Stimulated activated CD4-positive, alpha-beta T cell treated with anti-CD3 and anti-CD28 coated beads, Interleukin-15, amount 100 ng/mL, for 24 hours (primary cell): ENCODE measurements at places on chromosomes 3 and 15.
A peak's percentile ranks its signal among the peaks of the same experiment; 100 is the strongest.

- no peak for DNase-seq
Measured at GRCh38 chr3:6301626-6302025, 559.3 kb upstream of the GRM7 start.

DNA sequence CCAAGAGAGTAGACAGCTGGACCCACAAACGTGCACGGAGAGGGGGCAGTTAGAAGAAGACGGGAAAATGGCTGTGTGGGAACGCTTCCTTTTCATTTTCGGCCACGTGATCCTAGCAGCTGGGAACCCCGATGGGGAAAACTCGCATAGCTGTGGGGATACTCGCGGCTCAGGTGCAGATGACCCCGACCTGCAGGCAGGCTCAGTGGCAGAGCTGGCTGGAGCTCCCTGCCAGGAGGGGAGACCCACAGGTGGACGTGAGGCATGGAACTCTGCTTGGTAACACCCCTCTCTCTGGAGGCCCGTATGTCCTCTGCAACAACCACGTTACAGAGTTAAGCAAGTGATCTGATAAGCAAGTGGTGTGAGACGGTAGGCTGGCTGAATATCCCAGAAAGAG lies 84.6 kb upstream of the SNRPA1 start:
- no peak for DNase-seq

DNA sequence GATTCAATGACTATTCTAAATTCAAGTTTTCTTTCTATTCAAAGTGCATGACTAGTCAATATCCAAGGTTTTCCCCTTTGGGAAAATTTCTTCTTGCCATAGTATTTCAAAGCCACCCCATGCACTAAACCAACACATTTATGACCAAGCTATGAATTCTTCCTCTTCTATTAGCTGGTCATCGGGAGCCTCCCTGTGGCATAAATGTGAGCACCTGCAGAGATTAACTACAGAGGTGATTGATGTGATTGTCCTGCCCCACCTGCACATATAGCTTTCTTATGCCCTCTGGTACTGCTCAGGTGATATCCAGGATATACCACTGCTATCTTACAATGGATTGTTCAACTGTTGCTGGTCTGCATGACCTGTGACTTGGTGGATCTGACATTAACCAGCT lies 694.9 kb downstream of the ZBBX start:
- DNase-seq: no peak

- DNase-seq: no peak
Measured at GRCh38 chr3:170372190-170372879, 14.8 kb downstream of the SKIL start.

DNA sequence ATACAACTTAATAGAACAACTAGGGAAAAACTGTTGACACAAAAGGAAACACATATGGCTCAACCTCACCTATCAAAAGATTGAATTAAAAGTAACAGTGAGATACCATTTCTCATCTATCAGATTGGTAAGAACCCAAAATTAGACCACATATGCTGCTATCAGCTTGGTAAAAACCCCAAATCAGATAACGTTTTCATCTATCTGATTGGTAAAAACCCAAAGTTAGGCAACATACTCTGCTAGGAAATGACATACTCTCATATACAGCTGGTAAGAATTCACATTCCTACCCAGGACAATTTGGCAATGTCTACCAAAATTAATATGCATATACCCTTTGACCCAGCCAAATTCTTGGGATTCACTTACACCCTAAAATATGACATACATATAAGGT lies 26.3 kb downstream of the NRG4 start:
- DNase-seq: no peak

- no peak for DNase-seq
Measured at GRCh38 chr15:86300390-86301125, 220.9 kb downstream of the AGBL1 start.

- no peak for DNase-seq
Measured at GRCh38 chr3:108243243-108243642, 21.0 kb upstream of the IFT57 start.

GRCh38 chr15:100030586-100031229 lies 297.5 kb upstream of the LYSMD4 start:
- no peak for DNase-seq

GRCh38 chr3:173395073-173395411 lies 2.5 kb upstream of the NLGN1 start:
- no peak for DNase-seq

DNA sequence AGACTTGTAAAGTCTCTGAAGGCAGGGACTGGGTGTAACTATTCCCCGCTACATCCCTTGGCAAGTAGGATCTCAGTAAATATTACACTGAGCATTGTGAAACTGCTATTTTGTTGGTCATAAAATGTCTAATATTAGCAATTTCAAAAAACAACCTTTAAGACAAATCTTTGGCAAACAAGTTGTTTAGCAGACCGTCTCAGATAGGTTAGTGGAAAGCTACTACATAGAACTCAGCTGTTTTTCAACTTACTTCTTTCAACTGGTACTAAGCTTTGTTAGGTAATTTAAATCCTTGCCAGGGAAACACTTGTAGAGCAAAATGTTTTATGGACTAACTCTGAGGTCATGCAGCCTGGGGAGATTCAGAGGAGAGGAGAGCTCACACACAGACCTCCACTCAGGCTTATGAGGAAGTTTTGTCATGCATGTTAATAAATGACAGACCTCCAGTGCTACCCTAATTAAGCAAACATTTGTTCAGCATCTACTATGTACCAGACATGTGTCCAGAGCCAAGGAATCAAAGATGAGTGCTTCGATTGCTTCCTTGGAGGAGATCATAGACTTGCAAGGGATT lies 61.6 kb upstream of the STAC start:
- DNase-seq: no peak

DNA sequence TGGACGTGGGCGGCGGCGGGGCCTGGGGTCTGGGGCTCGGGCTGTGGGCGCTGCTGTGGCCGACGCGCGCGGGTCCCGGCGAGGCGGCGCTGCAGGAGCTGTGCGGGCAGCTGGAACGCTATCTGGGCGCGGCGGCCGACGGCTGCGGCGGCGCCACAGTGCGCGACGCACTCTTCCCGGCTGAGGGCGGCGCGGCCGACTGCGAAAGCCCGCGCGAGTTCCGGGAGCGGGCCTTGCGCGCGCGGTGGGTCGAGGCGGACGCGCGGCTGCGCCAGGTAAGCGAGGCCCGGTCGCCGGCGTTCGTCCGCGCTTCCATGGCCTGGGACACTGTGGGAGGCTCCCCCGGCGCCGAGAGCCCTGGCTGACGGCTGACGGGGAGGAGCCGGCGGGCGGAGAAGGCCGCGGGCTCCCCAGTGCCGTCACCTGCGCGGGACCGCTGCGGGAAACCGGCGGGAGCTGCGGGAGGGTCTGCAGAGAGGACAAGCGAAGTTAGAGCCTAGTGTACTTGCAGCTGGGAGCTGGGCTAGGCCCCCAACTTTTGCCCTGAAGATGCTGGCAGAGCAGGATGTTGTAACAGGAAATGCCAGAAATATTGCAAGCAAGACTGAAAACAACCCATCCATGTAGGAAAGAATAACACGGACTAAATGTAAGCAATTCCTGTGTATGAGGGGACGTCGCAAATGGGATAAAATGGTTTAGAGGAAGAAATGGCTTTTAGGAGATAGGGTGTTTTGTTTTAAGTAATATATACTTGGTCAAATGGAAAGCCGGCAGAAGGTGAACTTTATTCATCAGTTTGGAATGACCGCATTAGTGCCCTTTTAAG lies 847 bp downstream of the WHAMM start:
- peak; percentile 47 for DNase-seq

GRCh38 chr3:140398387-140398786 lies 279.5 kb upstream of the TRIM42 start:
- no peak for DNase-seq

DNA sequence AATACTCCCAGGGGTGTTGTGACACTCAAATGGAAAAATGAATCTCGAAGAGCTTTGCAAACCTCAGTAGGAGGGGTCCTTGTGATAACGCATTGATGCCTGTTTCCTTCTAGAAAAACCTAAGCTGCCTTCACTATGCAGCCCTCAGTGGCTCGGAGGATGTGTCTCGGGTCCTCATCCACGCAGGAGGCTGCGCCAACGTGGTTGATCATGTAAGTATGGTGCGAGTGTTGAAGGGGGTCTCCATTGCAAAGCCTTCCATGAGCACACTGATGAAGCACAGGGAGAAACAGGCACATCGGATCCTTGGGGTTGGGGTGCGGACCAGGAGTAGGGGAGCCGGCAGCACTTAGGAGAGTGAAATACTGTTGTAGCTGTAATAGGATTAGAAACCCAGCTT lies 22.3 kb downstream of the ANKDD1A start:
- no peak for DNase-seq

- no peak for DNase-seq
Measured at GRCh38 chr3:162597226-162597625, 1100.6 kb downstream of the OTOL1 start.

DNA sequence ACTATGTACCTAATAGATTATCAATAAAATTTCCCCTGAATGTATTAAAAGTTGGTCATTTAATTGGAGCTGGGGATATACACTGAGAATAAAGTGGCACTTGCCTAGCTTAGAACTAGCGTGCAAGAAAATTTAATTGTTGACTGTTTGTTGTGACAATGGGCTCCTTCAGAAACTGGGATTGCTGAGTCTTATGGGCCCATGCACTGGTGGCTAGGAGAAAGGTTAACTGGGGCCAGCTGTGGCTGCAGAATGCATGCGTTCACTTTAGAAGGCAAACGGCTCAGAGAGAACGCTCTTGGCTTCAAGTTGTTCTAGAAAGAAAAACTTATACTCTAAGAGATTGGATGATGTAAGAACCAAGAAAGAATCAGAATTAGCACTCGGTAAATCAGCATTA lies 18.7 kb upstream of the LPP start:
- no peak for DNase-seq

- no peak for DNase-seq
Measured at GRCh38 chr3:4163011-4163410, 140.2 kb upstream of the SETMAR start.

DNA sequence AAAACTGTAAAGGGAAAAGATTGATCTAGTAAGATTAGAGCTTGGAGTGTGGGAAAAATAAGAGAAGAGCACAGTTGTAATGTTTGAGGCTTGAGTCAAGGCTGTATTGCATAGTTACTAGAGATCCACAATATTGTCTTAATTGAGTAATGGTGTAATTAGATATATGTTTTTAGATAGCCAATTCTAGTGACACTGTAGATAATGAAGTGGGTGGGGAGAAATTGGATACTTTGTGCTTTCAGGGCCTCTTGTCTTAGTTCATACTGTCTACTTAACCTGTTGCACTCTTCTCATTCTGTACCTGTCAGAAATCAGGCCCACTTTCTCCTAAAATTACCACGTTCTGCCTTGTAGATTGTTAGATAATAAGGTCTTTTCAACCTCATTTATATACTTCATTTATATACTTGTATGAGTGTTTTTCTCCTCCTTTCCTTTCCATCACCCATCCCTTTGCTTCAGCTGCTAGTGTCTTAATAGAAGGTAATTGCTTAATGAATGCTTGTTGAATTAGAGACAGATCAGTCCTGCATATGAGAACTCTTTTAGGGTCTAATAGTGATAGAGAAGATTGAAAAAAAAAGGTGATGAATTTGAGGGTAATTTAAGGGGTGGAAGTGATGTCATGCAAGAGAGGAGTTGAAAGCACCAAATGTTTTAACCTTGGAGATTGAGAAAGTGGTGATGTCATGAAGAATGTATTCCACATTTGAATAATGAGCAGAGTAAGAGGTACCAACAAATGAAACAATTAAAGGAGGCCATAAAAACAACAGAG lies 32.0 kb downstream of the PIK3CA start:
- DNase-seq: no peak

DNA sequence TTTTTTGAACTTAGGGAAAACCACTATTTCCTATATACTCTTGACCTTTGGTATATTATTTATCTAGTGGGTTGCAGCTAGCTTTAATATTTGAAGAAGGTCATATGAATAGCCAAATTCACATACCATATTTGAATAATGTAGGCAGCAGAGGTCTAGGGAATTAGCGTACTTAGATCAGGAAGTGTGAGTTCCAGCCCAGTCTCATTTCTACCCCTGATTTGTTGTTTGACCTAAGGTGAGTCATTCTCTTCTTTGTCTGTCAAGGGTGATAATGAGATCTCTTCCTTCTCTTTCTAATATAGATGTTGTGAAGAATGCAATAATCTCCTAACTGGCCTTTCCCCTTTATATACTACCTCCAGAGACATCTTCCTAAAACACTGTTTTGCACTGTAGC lies 36.6 kb upstream of the ZPLD1 start:
- no peak for DNase-seq

GRCh38 chr15:25784876-25785640 lies 78.1 kb downstream of the ATP10A start:
- no peak for DNase-seq

DNA sequence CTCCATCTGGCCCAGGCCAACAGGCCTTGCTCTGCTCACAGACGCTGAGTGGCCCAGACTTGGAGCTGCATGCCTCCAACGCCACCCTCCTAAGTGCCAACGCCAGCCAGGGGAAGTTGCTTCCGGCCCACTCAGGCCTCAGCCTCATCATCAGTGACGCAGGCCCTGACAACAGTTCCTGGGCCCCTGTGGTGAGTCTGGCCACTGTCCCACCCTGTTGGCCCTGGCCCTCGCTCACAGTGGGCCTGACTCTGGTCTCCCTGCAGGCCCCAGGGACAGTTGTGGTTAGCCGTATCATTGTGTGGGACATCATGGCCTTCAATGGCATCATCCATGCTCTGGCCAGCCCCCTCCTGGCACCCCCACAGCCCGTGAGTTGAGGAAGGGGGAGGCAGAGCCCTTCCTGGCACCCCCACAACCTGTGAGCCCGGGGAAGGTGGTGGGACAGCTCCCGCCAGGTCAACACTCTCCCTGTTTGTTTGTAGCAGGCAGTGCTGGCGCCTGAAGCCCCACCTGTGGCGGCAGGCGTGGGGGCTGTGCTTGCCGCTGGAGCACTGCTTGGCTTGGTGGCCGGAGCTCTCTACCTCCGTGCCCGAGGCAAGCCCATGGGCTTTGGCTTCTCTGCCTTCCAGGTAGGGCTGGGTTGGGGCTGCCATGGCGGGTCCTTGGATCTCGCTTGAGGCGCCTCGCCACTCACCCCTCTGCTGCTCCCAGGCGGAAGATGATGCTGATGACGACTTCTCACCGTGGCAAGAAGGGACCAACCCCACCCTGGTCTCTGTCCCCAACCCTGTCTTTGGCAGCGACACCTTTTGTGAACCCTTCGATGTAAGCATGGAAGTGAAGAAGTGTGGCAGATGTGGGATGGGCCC lies 10.0 kb downstream of the NT5DC2 start:
- no peak for DNase-seq

DNA sequence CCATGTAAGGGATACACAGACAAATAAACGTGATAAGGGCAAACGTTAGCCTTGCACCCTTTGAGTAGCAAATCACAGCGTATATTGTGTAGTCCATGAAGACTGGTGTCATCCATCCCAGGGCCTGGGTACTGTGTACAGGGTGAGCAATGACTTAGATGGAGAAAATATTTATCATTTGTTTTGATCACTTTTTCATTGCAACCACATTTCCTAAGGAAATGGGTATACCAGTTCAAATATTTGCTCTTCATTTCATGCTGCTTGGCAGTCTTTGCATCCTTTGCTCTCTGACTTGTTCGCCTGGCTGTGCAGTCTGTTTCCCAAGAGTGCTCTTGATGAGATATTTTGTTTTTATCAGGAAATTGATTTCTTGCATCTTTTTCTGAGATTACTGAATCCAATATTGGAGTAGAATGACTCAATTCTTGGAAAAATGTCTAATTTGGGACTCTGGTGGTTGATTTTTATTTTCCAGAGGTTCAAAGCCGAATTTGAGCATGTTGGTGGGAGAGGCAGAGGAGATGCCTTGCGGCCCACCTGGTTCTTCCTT lies 424.6 kb upstream of the SEMA6D start:
- no peak for DNase-seq

- no peak for DNase-seq
Measured at GRCh38 chr3:177904621-177905020, 631.6 kb upstream of the KCNMB2 start.
